Stimulated activated CD8-positive, alpha-beta memory T cell treated with anti-CD3 and anti-CD28 coated beads, Interleukin-15, amount 100 ng/mL, for 4 hours (primary cell): ENCODE measurements at places on chromosomes 1 and 21.

GRCh38 chr1:41673806-41674205 lies 189.3 kb upstream of the EDN2 start:
- DNase-seq, result peak; percentile 34

GRCh38 chr1:55531644-55532043 lies 316.5 kb upstream of the USP24 start:
- no peak for DNase-seq

DNA sequence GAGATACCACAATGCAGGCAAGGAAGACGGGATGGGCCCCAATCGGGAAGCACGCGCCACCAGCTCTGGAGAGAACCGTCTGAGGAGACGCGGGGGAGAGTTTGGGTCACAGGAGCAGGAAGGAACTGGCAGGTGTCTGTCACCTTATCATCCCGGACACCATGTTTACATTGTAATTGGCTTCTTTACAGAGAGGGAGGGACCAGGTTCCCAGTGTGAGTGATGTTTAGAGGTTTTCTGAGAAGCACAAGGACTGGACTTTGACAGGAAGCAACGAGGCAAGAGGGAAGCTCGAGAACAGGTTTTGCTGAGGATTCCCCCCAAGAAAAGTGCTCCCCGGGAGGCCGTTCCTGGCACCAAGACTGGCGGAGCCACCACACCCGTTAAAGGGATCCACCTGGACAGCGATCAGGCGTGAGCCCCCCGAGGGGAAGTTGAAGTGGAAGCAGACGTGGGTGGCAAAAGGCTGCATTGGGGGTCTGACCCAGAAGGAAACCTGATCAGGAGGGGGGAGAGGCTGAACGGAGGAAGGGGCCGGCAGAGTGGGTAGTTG lies 957 bp downstream of the EPS15 start:
- DNase-seq, result peak; percentile 11

GRCh38 chr1:31501505-31501904 lies 74.8 kb upstream of the TINAGL1 start:
- no peak for DNase-seq

- DNase-seq, result no peak
Observed at GRCh38 chr21:41926117-41926806, 27.6 kb downstream of the C2CD2 start.

DNA sequence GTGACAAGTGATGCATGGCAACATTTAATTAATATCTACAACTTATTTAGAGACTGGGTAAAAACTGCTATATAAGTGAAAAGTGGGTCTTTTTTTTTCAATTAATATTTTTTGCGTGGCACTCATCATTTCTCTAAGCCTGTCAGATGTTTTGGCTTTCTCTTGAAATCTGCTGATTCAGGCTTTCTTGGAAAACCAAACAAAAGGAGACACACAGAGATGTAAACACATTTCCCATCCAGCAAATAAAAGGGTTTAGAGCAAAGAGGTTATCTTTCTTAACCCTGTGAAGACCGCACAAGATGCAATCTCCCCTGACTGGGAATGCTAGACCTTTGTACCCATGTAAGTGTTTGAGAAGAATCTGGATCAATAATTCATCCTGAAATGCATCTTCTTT lies 48.7 kb upstream of the PLXNA2 start:
- no peak for DNase-seq

GRCh38 chr1:110060034-110060661 lies 10.3 kb downstream of the ALX3 start:
- peak; percentile 28 for DNase-seq

DNA sequence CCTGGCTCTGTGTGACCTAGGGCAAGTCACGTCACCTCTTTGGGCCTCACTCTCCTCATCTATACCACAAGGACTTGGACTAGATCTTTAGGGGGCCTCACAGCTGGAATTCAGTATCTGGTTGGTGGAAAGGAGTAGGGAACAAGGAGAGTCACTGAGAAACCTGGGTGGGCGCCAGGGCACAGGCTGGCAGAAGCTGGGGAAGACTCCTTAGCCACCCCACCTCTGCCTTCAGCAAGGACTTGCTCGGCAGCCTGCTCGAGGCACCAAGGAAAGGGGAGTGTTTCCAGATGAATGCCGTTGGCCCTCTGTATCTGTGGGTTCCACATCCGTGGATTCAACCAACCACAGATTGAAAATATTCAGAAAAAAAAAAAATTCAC lies 1.2 kb upstream of the OPTC start:
- DNase-seq, result no peak

DNA sequence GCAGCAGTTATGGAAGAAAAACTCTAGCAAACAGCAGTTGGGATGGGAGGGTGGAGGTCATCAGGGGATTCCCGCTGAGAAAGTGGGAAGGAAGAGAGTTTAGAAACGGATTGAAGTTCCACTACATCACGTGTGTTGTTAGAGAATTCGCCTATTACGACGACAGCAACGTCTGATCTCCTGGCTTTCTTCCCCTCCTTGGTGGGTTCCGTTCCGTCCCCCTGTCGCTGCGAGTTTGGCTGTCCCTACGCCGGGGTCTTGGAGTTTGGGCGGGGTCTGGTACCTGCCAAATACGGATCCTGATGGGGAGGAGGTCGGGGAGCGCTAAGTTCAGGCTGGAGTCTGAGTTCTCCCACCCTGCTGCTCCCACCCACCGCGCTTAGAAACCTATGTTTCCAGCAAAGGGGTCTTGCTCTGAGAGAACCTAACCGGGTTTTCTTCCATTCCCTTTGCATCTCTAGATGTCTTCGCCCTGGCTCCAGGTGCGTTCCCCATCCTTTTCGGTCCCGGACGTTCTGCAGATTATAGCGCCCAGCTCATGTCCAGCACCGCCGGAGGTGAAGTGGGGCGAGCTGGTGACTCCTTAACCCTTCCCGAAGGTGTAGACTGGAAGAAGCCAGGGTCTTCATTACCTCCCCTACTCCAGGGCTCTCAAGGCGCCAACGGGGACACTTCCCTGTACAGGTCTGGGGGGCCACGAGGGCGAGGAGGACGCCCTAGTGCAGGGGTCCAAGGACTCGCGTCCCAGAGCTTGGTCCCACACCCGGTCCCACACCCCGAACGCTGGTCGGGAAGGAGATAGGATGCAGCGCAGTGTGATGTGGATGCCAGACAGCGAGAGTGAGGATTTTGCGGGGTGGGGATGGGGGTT lies 641 bp upstream of the KCNK2 start:
- no peak for DNase-seq

- DNase-seq, result no peak
Observed at GRCh38 chr1:51071291-51072042, 30.6 kb upstream of the C1orf185 start.

DNA sequence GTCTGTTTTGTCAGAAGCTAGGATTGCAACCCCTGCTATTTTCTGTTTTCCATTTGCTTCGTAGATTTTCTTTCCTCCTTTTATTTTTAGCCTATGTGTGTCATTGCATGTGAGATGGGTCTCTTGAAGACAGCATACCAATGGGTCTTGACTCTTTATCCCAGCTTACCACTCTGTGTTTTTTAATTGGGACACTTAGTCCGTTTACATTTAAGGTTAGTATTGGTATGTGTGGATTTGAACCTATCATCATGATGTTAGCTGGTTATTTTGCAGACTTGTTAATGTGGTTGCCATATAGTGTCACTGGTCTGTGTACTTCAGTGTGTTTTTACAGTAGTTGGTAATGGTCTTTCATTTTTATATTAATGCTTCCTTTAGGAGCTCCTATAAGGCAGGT lies 141.5 kb downstream of the DNAH14 start:
- no peak for DNase-seq

DNA sequence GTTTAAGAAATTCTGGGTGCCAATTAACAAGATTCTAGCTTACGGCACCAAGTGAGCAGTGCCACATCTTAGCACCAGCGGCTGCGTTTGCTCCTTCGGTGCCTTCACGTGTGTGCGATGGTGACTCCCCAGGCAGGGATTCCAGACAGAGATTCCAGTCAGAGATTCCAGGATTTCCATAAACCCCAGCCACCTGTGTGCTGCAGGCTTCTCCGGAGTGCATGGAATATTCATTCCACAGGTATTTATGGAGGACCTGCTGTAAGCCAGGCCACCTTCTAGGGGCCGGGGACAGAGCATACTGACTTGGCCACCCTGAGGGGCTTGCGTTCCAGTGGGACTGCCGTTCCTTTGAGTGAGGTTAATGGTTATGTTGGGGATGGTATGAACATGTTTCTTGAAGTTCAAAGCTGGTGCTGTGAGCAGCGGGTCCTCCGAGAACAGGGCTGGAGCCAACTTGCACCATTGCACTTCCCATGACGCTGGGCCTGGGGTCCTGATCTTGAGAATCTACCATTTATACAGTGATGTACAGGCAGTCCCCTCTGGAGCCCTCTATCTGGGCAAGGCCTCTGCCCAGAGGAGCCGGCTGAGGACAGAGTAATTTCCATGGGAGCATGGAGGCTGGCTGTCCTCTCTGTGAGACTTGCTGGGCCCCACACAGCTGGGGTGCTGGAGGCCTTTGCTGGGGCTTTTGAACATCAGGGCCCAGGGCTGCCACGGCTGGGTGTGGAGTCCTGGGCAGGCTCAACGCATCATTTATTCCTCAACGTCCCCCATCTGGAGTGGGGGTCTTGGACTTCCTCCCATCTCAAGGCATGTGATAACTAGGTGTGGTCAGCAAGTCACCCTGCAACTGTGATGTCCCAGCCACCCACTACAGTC lies 58.8 kb upstream of the AJAP1 start:
- DNase-seq, result no peak

GRCh38 chr1:113126207-113126606 lies 53.2 kb downstream of the LRIG2 start:
- DNase-seq, result no peak

GRCh38 chr1:158393476-158393875 lies 5.8 kb downstream of the OR10T2 start:
- no peak for DNase-seq

DNA sequence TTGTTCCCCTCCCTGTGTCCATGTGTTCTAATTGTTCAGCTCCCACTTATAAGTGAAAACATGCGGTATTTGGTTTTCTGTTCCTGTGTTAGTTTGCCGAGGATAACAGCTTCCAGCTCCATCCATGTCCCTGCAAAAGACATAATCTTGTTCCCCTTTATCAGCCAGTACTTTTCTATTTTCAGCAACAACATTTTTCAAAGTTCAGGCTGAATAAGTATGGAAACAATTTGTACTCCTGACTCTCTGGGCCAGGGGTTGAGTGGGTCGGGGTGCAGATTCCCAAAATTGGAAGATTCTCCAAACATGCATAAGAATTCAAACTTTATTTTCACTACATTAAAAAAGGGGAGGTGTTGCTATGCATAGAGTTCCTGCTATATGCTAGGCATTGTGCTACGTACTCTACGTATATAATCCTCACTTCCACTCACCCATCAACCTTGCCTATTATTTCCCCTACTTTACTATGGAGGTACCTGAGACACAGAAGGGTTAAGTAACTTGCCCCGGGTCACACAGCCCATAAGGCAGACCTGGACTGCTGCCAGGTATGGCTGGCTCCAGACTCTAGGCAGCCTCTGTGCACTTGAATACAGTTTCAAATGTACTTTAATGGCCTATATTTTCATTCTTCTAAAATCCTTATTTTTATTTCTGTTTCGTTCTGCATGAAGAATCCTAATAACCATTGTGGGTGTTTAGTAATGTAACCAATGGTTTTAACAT lies 117.1 kb upstream of the C8B start:
- DNase-seq, result no peak

- DNase-seq, result no peak
Observed at GRCh38 chr1:70718086-70718630, 307.1 kb downstream of the CTH start.

DNA sequence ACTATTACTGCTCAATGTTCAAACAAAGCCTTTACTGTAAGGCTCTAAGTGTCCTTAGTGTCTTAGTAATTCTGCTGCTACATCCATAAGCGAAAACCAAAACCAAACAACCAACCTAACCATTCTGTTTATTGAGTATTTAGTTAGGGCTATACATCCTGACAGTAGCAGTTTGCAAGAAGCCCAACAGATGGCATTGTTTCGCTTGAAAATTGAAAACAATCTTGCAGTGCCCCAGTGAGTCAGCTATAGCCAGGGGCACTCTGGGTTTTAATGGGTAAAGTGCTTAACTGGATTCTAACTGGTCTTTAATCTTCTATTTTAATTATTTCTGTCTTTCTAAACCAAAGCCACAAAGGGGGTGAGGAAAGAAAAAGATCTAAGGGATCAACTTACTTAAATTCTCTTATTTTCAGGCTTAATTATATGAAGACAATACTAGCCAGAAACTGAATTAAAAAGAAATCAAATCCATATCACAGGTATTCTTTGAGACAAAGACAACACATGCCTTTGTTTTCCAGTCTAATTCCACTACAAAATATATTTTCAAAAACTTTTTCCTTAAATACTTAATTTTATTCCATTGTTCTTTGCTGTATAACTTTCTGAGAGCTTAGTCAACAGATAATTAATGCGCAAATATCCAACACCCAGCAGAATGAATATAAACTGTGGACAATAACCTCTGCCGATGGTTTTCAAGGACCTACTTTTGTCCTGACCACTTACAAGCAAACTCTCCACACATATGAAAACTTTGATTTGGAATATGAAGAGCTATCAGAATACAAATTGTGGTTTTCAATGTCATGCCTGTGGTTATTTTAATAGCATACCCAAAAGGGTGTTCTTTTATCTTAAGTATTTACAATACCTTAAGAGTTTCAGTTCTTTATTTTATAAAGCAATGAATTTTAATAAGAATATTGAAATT lies 15.2 kb downstream of the POGZ start:
- DNase-seq, result no peak

- no peak for DNase-seq
Observed at GRCh38 chr1:100597784-100598183, 59.8 kb downstream of the GPR88 start.

GRCh38 chr1:198893763-198894444 lies 255.1 kb downstream of the PTPRC start:
- no peak for DNase-seq

- no peak for DNase-seq
Observed at GRCh38 chr21:44434936-44435635, 20.2 kb upstream of the LRRC3 start.

DNA sequence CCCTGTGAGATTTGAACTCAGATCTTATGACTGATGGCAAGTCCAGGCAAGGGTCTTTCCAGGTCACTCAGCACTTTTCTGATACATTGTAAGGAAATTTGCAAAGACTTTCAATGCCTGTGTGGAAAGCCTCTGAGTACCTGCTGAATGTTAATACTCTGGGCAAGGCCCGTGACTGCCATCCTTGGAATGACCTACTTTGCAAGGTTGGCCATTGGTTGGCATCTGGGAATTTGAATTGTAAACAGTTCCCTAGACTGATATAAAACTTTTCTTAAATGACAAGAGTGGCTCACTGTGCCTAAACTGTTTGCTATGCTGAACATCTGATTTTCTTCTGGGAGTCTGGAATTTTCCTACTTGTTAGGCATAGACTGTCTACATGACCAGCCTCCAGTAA lies 57.1 kb downstream of the CD2 start:
- no peak for DNase-seq

DNA sequence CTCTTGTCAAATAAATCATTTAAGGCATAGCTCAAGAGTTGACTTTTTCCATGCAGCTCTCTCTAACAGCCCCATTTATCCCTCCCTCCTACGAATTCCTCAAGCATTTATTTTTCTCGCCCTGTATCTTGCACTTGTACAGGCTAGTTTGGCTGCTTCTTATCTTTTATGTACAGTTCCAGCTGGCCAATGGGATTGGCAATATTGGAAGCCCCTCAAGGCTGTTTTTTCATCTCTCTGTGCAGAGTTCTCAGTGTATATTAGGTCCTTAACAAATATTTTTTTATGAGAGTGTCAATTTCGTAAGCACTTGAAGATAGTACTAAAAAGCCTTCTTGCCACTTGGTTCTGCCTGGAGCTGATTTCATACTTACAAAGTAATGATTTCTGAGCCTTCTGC lies 356.0 kb downstream of the ST6GALNAC3 start:
- no peak for DNase-seq
